ENCODE measurements at places on chromosomes 2 and 18.

GRCh38 chr2:110993557-110994231, 127.0 kb upstream of the BCL2L11 start:
- DNase-seq, result no peak

DNA sequence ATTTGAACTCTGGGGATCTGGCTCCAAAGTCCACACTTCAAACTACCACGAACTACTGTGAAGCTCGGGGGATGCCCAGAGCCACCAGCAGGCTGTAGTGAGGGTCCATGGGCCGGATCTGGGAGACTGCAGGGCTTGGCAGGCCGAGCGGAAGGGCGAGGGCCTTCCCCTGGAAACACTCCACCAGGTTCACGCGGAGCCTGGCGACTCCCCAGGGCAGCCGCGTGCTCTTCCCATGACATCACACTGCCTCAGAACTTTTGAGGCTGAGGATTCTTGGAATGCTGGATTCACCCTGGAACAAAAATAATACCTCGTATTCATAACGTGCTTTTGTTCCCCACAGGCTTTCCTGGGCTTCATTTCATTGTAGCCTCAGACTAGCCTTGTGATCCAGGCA, 201.0 kb downstream of the SMAD7 start:
- no peak for DNase-seq

- DNase-seq, result no peak
Observed at GRCh38 chr2:211709389-211709788, 829.2 kb downstream of the ERBB4 start.

GRCh38 chr2:128396500-128396891, 77.8 kb upstream of the HS6ST1 start:
- no peak for DNase-seq

DNA sequence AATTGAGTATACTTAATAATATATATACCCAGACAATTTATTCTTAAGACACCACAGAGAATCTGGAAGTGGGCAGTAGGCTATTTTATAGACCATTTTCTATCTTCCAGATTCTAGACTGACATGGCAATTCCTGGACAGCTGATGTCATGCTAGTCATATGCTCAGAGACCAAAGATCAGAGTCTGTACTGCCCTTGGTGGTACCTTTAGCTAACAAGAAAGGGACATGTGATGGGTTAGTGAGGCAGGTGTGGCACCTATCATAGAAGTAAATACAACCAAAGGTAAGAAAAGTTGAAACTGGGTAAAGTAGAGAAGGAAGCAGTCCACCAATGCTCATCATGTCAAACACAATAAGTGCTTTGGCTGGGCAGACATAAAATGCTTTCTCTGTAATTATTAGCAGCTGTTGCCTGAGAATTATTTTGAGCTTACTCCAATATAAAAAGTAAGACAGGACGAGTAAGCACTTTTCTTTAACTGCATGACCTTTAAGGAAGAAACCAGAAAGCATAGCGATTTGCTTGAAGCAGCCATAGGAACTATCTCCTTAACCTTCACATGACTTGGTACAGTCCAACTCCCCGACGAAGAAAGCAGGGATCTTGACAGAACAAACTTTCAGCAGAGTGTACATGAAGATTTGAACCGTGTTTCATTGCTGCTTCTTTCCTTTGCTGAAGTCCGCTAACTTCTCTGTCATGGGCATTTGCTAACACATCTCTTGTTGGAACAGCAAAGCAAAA, 47.1 kb downstream of the SLC40A1 start:
- no peak for DNase-seq

GRCh38 chr2:106350980-106351379, 117.2 kb downstream of the RGPD3 start:
- DNase-seq, result no peak

GRCh38 chr2:220787251-220787650, 784.9 kb downstream of the EPHA4 start:
- DNase-seq, result no peak

DNA sequence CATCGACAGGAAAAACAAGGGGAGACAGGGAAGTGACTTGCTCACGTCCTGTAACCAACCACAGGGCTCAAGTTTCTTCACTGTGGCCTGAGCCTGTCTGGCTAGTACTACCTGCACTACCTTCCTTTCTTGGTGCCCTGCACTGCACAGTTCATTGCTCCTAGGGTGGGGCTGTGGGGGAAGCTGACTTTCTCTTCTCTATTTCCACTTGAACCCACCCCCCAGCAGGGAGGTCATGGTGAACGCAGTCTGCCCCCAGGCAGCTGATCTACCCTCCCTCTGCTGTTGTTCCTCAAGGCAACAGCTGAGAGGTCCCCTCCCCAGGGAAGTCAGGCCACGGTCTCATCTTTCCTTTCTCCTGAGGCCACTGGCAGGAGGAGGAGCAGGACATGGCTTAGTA, 532.1 kb downstream of the SOX11 start:
- DNase-seq, result no peak

- no peak for DNase-seq
Observed at GRCh38 chr2:181465676-181466375, 8.6 kb downstream of the ITGA4 start.

DNA sequence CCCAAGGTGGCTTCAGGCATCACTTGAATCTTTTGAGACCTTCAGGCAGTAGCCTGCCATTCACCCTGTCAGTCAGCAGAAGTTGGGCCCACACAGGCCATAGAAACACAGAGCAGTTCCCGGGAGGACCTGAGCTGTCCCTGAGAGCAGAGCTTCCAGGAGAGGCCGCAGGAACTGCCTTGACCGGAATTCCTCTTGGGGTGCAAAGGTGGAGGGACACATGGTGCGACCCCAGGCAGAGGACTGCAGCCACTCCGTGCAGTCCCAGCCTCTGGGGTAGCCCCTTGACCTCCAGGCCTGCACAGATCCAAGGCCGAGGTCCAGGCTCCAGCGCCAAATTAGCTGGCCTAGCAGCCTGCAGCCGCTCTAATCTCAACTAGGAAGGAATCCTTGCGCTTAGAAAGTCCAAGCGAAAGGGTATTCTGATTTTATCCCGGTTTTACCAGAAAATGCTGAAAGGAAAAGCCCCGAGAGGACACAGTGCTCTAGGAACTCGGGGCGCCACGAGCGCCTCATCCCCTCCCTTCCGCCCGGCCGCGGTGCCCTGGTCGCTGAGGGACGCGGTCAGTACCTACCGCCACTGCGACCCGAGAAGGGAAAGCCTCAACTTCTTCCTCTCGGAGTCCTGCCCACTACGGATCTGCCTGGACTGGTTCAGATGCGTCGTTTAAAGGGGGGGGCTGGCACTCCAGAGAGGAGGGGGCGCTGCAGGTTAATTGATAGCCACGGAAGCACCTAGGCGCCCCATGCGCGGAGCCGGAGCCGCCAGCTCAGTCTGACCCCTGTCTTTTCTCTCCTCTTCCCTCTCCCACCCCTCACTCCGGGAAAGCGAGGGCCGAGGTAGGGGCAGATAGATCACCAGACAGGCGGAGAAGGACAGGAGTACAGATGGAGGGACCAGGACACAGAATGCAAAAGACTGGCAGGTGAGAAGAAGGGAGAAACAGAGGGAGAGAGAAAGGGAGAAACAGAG, 5.4 kb downstream of the SIX2 start:
- DNase-seq, result no peak

- DNase-seq, result no peak
Observed at GRCh38 chr2:238988105-238988504, 140.2 kb downstream of the TWIST2 start.

DNA sequence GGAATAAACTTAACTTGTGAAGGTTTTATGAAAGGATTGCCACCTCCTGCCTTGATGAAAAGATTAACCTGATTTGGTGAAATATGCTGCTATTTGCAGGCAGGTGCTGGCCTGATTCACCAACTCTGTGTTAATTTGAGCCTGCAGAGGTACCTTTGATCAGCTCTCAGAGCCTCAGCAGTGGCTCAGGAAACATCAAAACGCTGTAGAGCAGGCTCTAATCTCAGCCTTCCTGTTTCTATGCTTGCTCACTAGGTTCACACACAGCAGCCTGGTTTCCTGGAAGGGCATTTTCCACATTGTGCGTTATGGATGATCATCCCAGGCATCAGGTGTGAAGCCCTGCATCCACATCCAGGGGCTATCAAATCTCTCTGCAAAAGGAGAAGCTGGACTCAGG, 16.9 kb downstream of the TGIF1 start:
- no peak for DNase-seq

DNA sequence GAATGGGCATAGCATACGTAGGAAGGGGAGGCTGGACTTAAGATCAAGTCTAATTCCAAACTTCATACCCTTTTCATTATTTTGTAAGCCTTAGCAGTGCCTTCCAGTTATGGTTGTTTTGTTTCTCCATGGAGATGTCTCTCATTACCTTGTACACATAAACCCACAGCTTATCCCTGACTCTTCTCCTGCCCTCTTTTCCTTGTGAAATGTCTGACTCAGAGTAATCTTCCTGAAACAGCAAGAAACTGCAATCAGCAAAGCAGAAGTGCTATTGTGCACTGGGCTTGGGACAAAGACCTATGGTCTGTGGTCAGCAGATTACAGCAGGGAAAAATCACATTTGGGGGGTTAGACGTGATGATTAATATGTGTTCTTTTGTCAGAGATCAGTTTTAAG, 176.7 kb downstream of the IKZF2 start:
- no peak for DNase-seq

- DNase-seq, result no peak
Observed at GRCh38 chr2:182043861-182044260, 58.2 kb downstream of the PPP1R1C start.
